ENCODE measurements at places on chromosomes 3 and 15.

DNA sequence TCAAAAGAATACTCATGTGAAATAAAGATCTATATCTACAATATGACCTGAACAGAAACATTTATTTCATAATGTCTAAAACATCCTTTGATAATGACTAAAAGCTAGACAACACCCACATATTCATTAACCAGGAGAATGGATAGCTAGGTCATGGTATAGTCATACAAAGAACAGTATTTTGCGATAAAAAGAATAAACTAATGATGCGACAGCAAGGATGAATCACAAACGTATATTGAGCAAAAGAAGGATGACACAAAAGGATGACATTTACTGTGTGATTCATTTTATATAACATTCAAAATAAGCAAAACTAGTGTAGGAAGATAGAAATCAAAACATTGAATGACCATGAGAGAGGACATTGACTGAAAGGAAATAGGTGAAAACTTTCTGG lies 1233.1 kb downstream of the OTOL1 start:
- DNase-seq = no peak

DNA sequence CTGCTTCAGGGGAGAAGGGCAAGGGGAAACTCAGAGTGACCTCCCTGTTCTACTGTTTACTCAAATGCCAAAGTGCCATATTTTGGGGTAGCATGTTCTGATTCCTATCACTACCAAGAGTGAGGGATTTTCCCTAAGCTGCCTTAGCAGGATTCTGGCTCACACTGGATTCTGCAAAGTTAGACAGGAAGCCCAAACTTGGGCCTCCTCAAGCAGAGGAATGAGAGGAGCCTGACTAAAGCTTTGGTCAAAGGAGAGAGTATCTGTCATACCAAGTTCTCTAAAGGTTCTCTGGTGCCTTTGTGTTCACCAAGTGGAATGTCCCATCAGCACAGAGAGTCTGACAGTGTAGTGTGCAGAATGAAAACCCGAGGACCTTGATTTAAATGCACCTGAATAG lies 8.8 kb upstream of the RARB start:
- DNase-seq = no peak

DNA sequence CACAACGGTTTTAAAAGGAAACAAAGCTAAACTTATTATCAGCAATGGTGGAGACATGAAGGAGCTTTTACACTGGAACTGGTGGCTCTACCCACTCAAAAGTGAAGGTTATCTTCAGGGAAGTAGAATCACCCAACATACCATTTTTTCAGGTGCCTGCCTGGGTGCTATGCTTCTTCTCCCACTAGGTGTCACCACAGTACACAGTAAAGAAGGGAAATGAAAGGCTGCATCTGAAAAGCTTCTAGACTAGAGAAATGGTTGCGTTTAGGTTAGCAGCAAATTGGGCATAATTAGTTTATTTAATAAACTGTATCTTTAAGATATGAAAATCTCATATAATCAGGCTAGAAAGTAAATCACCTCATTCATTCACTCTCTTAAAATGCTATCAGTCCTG lies 47.0 kb upstream of the SELENOK start:
- DNase-seq = peak; percentile 75

GRCh38 chr3:142586803-142587406 lies 8.4 kb upstream of the ATR start:
- DNase-seq = peak; percentile 85

- peak; percentile 39 for DNase-seq
Measured at GRCh38 chr3:106068795-106069194, 200.0 kb upstream of the CBLB start.

- DNase-seq = peak; percentile 32
Measured at GRCh38 chr3:21331321-21331720, 419.7 kb downstream of the ZNF385D start.

DNA sequence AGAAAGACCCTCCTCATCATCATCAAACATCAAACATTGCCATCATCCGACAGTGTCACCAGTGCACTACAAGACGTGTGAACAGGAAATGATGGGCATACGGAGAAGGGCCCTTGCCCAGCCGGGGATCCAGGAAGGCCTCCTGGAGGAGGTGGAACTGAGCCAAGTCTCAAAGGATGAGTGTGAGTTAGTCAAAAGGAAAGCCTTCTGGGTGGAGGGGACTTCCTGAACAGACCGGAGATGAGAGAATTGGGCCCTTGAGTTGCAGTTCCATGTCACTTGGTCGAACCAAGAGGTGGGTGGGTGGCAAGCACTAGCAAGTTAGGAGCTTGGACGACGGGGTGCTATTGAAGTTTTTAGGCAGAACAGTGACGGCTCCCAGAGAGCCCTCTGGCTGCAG lies 8.5 kb downstream of the SEMA4B start:
- DNase-seq = no peak

DNA sequence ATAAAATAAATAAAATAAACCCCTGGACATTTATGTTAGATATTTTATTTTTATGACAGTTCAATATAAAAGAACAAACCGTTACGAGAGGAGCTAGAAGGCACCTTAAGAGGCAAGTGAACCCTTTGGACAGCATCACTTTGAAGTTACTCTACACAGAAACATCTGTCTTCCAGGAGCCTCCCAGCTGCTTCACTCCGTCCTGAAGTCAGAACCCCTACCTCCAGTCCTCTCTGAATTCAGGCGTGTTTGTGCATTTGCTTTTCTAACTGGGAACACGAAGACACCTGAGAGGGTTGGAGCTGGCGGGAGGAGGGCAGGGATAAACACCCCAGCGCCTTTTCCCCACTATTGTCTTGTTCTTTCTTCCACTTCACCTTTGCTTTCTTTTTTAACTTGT lies 46.2 kb downstream of the CMTM7 start:
- DNase-seq = no peak

DNA sequence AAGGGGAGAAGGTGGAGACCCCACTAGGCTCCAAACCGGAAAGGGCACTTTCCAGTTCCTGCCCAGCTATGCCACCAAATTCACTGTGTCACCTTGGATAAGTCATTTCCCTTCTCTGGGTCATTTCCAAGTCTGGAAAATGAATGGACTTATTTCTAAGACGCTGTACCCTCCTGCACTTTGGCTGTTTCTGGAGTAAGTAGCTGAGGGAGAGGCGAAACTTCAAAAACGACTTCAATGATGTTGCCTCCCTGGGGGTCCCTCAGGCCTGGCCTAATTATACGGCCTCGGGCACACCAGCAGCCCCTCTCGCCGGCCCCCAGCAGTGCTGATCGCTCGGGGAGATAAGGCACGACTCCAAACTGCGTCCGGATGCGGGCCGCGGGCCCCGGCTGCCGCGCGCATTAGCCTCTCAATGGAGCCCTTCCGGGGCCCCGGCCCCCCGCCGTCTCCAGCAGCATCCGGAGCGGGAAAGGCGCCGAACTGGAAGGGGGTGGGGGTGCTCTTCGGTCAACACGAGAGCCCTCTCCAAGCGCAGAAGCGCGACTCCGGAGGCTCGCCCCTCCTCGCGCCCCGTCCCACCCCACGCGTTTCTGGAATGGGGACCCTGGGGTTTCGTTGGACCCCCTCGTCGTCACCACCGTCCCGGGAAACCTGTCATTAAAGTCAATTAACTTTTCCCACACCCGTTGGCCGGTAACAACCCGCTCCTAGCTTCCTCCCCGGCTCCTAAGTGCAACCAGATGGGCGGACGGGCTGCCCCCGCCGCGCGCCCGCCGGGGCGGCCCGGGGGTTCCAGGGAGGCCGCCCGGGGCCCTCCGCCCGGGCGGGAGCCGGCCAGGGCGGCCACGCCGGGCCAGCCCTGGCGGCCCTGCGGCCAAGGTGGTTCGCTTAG lies 4.8 kb downstream of the HES1 start:
- DNase-seq = peak; percentile 78

DNA sequence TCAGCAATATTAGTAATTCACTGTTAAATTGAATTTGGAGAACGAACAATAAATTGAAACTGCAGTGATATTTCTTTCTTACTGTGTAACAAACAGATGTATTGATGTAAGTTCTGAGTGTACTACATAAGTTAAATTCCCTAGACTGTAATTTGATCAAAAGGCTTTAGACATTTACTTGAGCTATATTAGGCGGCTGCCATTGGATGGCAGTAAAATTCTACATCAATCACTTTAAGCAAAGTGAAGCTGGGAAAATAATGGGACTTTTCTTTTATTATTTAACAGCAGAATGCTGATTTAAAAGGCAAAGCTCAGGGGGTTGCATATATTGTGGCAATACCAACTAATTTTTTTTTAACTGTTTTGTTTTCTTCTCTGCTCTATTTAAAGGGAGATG lies 212.6 kb upstream of the PLSCR5 start:
- peak; percentile 65 for DNase-seq

DNA sequence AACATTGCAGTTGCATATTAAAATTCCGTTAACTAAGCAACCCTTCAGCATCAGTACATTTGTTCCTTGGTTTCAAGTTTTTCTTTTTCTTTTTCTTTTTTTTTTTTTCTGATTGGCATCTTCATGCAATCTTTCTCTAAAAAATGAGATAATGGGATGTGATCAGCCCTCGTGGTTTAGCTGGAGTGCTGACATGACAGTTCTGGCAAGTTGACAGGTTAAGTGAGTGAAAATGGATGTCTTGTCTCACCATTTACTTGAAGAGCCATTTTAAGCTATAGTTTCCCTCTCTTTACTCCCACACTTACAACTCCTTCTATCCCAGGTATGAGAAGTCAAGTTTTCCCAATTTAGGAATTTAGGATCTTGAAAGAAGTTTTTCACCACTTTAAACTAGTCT lies 495.2 kb downstream of the ROBO2 start:
- no peak for DNase-seq

GRCh38 chr15:43093026-43093425 lies 12.8 kb downstream of the UBR1 start:
- DNase-seq = peak; percentile 75

DNA sequence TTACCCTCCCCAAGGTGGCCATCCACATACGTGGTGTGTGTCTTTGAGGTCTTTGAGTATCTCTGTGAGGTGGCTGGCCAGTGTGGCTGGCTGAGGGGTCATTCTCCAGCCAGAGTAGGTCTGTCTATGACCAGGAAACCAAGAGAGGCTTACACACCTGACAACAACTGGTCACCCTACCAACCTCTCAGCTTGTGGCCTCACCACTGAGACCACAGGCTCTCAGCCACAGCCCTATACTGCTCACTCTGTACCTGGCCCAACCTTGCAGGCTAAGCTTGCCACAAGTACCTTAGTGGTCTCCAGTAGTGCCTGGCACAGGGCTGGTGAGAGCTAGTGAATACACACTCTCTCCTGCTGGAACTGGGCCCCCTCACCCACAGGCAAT lies 5.1 kb downstream of the HEMK1 start:
- DNase-seq = no peak

DNA sequence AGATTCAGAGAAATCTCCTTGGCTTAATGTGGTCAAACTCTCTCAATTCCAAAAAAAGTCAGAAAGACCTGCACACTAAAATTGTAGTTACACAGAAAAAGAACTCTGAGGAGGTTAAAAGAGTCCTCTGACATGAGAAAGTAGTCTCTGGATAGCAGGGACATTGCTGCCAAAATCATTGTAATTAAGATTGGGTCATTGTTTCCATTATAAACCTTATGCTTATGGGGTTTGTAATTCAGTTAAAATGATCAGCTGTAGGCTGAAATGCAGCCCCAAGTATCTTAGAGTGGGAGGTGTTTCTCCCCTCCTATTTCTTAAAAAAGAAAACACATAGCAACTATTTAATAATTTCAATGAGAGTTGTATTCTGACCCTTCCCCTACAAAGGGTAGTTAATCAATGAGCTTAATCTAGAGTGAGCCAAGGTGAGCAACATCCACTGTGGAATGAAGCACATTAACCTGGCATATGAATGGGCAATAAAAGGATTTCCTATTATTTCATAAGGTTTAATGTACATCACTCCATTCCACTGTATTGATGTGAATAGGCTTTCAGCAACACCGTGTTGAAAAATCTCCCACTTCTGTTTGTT lies 406.9 kb downstream of the TIGIT start:
- no peak for DNase-seq

- no peak for DNase-seq
Measured at GRCh38 chr3:17501745-17502144, 240.7 kb downstream of the TBC1D5 start.

DNA sequence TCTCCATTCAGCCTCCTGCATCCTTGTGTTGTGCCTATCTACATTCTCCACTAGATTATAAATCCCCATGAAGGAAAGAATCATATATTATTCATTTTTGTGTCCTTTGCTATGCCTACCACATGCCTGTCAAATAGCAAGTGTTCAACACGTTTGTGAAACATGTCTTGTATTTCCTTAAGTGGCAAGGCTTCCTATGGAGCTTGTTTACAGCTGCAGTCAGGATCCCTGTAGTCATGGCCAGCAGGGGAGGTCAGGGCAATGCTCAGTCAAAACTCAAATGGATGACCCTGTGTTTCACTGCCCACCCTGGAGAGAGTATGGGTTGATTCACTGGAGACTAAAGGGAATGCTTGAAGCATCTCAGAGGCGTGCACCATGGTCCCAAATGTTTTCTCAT lies 191.7 kb upstream of the ATP11B start:
- no peak for DNase-seq

Data from OCI-M1 (cell line).